T-helper 17 cell (primary cell): ENCODE measurements at places on chromosomes 7 and 10. TPM values are rescaled to one million over a fixed set of nuclear protein-coding genes. Genes with fewer than 3 reads are reported as not detected.

C7orf25 gene
- total RNA-seq = 1.9 TPM

DOCK1 gene
- total RNA-seq = 0.76 TPM

THAP5 gene
- 18.1 TPM for total RNA-seq

FGL2 gene
- 7.7 TPM for total RNA-seq

GLCCI1 gene
- total RNA-seq = 43.5 TPM
